ENCODE measurements at places on chromosomes 16 and 17.

GRCh38 chr16:89014403-89015230, 37.6 kb upstream of the CBFA2T3 start:
- no peak for DNase-seq

DNA sequence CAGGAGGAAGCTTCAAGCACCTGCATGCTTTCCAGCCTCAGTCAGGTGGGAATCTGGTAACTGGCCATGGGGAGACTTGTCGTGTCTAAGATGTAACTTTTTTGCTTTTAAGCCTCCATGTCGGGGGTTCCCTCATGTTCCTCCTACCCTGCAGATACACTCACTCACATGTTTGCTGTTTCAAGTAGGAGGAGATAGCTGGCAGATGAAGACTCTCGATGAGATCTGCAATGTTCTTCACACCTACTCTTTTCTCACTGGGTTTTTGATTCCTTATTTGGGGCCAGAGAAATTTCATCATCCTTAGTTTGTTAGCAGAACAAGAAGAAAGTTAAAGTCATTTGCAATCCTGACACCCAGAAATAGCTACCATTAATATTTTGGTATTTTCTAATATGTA, 24.7 kb downstream of the UTP4 start:
- no peak for DNase-seq

DNA sequence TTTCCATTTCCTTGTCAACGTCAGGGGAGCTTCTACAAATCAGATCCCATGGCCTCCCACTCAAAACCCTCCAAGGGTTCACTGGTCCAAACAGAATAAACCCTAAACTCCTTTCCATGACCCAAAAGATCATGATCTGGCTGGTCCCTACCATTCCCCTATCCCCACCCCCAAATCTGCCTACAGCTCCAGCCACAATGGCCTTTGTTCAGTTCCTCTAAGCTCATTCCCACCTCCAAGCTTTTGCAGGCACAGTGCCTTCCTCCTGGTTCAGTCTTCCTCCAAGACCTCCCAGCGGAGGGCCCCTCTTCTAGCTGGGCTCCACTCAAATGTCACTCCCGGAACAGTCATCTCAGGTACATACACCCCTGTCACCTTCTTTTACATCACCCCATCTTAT, 2.0 kb downstream of the GPRC5B start:
- DNase-seq, result no peak

DNA sequence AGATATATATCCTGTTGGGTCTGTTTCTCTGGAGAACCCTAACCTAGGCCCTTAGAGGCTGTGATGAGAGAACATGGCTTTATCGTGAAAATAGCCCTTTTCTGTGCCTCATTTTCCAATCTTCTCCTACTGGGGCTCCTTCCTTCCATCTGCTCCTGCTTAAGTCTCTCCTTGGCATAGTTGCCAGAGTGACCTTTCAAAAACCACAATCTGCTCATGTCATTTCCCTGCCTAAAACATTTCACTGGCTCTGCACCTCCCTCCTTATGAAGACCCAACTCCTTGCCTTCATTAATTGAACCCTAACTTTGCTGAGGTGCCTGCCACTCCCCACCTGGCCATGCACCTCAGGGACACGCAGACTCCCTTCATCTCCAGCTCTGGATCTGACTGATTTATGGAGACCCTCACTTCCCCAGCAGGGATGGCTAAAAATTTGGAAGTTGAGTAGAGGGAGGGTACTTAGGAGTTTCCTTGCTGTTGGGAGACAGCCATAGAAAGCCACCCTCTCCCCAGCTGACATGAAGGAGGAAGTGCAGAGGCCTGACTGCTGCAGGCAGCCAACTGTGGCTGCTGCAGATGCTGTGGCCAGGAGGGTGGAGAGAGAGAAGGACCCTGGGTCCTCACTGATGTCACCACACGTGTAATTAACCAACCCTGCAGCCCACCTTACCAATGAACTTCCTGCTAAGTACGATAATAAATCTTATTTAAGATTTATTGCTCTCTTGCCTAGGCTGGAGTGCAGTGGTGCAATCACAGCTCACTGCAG, 6.3 kb upstream of the GGA2 start:
- no peak for DNase-seq

DNA sequence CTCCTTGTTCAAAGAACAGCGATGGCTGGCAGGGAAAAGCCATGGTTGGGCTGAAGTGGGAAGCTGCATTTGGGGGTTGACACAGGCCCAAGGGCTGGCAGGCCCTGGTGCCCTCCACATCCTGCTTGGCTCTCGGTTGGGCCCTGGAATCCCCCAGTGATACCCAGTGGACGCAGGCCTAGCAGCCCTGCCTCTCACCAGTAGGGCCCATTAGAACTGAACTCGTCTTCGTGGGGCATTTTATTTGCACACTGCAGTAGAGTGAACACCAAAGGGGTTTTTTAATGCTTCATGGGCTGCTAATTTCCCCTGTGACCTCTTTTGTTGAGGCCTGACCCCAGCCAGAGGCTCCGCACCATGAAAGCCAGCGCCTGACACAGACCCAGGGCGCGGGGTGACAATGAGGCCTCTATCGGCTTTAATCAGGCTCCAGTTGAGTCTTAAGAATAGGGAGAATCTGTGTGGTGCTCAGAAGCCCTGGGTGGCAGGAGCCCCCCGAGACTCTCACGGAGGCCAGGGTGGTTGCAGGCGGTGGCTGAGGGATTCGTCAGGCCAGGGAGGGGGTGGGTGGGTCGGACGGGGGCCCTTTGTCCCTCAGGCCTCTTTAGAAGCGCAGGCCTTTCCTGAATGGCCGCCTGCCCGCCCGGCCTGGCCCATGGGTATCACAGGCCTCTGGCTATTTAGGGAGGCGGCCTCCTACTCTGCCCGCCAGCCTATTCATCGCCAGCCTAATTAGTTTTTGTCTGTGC, 199.3 kb downstream of the NTN1 start:
- DNase-seq, result no peak

GRCh38 chr17:81487089-81487486, 25.5 kb downstream of the ACTG1 start:
- DNase-seq, result no peak

GRCh38 chr16:5903832-5904231, 806.2 kb upstream of the EEF2KMT start:
- DNase-seq, result no peak

DNA sequence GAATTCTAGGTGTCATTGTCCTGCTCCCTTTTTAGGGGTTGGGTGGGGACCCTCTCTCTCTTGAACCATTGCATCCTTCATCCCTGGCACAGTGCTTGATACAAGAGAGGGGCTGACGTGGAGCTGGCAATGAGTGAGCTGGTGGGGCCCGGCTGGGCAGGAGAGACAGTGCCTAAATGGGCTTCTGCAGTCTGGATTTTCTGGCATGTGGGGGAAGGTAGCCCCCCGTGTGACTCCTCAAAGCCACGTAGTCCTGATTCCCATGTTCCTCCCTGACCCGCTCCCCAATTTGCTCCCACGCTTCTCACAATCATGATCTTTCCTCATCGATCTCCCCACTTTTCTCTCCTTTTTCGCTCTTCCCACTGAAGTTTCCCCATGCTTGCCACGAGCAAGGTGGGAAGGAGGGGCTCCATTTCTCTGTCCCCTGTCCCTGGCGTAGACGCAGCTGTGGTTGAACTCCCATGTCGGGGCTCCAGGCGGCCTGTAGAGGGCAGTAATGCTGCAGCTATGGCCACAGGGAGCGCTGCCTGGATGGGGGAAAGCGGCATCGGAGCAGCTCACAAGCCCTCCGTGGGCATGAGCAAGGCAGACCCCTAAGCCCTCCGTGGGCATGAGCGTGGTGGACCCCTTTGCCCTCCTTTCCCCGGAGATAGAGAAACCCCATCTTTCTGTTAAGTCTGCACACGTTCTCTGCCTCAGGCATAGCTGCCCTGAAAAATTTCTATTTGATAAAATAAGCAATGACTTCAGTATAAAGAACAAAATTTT, 47.5 kb downstream of the HAPSTR1 start:
- peak; percentile 57 for DNase-seq

DNA sequence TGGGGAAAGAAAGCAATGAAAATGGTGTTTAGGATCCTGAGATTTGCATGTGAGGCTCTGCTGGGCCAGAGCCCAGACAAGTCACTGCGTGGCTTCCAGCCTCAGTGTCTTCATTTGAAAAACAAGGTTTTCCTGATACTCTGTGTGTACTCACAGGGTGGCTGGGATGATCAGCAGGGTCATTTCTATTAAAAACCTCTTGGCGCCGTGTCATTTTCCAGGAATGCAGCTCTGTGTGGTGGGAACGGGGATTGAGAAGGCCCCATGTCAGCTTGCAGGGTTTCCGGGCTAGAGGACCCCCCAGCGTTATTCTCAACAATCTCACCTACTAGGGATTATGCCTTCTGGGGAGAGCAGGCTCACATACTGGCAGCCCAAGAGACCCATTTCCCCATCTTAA, 73.5 kb downstream of the FOXL1 start:
- DNase-seq, result no peak

DNA sequence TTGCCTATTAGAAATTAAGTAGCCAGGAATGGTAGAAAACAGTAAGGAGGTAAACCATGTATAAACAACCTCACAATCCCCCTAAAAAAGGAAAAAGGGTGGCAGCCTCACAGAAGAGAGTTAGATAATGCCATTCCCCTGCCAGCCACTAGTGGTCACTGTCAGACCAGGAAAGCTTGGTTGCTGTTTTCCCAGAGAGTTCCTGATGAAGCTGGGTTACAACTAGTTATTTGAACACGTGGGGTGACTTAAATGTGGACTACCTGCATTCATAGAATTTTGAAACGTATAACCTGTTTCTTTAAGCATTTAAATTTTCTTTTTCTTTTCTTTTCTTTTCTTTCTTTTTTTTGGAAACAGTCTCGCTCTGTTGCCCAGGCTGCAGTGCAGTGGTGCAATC, 5.8 kb downstream of the GPRC5C start:
- no peak for DNase-seq

GRCh38 chr17:19945009-19945626, 32.5 kb downstream of the AKAP10 start:
- no peak for DNase-seq

GRCh38 chr16:89031715-89032659, 55.0 kb upstream of the CBFA2T3 start:
- no peak for DNase-seq

GRCh38 chr16:64910356-64910755, 211.5 kb downstream of the CDH11 start:
- peak; percentile 28 for DNase-seq

GRCh38 chr17:79991140-79991923, 44.3 kb downstream of the TBC1D16 start:
- DNase-seq, result peak; percentile 85

GRCh38 chr16:13036600-13036999, 135.2 kb downstream of the SHISA9 start:
- no peak for DNase-seq

- DNase-seq, result no peak
These were observed 963 bp downstream of the COPRS start for GRCh38 chr17:31857920-31858641.

GRCh38 chr17:3712811-3713463, 10.8 kb upstream of the HASPIN start:
- DNase-seq, result no peak

DNA sequence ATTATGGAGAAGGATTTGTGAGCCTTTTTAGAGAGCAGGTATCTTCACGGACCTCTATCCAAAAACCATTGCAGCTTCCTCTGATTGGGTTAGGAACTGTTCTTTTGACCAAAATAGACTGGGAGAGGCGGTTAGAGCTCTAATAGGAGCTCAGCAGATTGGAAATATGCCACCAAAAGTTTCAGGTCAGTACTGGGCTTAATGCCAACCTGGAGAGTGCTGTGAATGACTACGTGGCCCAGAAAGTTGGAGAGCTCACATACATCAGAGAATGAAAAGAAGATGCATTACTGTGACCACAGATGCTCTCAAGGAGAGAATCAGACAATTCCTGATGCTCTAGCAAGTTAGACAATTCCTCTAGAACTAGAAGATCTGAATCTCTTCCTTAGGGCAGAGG, 86.5 kb downstream of the ABCA8 start:
- no peak for DNase-seq

- DNase-seq, result no peak
These were observed 4.7 kb upstream of the IL17C start for GRCh38 chr16:88633684-88634140.

- DNase-seq, result no peak
These were observed 18.0 kb downstream of the ADCY7 start for GRCh38 chr16:50284131-50284911.

DNA sequence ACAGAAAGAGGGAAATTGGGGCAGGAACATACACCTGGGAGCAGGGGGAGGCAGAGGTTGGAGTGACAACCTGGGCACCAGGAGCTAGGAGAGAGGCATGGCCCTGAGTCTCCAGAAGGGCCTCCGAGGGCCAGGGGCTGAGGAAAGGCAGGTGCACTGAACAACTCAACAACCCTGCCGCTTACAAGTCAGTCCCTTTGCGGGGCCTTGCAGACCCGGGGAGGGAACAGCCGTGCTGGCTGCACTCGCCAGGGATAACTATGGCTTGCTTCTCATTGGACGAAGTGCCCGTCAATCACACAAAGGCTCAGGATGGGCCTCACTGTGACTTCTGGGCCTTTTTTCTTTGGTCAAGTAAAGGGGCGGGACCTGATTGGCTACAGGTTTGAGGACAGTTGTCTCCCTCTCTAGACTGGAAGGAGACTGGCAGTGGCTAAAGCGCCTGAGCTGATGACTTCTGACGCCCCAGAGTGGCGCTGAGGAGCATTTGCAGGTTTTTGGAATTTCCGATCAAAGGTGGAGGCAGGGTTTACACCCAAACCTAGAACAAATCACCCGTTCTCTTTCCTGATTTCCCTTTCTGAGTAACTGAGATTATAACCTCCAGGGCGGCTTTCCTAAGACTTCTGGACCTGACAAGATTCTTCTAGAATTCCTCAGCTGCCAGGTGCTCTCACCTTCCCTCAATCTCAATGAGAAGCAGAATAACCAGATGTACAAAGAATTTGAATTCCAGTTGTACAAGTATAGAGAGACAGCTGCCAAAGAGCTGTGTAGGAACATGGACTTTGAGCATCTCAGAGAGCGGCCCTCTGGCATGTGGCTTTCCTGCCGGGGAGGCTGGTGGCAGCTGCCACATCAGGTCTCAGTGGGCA, 27.6 kb upstream of the ST6GALNAC2 start:
- no peak for DNase-seq

DNA sequence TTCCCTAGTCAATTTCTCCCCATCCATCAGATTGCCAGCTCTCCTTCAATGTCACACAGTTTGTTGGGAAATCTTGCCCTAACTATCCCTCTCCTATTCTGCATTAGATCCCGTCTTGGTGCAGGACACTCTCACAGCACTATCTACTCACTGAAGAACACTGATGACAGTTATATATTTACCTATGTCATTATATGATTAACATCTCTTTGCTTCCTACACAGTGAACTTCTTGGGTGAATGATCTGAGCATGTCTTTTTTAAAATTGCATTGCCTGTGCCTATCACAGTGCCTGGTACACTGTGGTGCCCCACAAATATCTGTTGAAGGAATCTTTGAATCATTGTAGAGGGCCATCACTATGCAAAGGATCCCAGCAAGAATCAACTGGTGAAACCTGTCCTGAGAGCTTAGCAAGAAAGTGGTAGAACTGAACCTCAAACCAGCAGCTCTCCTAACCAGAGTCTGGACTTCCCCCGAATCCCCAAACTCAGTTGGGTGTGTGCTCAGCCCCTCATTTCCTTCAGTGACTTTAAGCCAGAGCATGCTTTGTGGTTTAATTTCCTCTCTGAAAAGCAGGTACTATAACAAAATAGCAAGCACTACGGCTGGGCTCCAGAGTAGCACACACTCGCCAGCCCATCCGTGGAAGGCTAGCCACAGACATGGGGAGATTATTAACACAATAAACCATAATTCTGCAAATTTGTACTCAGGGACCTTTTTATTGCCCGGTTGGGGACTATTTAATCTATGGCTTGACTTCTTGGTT, 680.7 kb upstream of the SALL1 start:
- no peak for DNase-seq
